ENCODE measurements at places on chromosomes 2 and 18.

DNA sequence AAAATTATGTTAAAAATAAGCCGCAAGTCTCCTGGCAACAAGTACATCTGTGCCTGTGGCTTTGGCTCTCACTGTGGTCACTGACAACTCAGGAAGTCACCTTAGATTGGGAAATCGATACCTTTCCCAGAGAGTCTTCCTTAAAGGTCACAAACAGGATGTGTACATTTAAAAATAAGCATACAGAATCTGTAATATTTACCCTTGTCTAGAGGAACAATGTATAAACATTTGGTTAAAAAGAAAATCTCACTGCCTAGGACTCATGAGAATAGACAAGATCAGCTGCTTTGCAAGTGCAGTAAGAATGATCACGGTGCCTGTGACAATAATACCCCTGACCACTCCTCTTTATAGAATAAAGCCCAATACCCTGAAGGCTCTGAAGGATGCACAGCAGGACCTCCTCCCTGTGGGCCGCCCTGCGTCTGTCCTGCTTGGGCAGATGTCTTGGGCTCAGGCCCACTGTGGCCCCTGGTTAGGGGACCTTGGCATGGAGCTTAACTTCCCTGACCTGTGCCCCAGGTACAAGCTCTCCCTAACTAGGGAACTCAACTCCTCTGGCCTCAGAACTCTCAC is 98.0 kb upstream of the MGAT4A start:
- DNase-seq: no peak

GRCh38 chr2:237199082-237199481 is 113.4 kb downstream of the COPS8 start:
- DNase-seq: no peak

GRCh38 chr2:190891889-190892288 is 11.3 kb downstream of the GLS start:
- no peak for DNase-seq

- DNase-seq: no peak
Observed at GRCh38 chr2:71934595-71935261, 212.9 kb downstream of the CYP26B1 start.

- DNase-seq: no peak
Observed at GRCh38 chr2:105674401-105674800, 70.3 kb upstream of the NCK2 start.

DNA sequence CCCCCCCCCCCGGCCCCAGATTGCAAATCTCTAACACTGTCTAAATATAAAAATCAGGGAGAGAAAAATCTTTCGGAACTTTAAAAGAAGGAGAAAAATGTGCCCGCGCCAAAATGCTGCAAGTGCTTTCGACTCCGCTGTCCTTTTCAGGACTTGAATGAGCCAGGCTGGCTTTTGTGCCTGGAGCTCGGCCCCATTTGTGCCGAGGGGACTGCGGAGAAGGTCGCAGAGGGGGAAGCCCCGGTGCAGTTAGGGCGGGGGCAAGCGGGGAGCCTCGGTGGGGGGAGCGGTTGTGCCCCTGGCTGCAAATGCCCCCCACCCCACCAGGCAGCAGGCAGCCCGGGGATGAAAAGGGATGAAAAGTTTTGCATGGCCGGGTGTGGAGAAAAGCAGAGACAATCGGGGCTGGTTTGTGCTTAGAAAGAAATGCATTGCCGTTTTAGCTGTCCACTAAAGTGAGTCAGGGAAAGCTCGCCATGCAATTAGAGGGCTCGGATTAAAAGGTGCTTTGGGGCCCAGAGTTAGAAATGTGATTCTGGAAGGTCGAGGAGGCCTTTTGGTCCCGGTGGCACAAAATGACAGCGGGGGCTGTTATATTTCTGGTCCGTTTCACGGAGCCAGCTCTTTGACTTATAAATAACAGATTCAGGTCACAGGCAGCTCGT is 1.6 kb downstream of the INHBB start:
- DNase-seq: no peak

GRCh38 chr18:13998571-13998970 is 83.2 kb upstream of the MC2R start:
- no peak for DNase-seq

GRCh38 chr2:116250376-116250775 is 1564.1 kb upstream of the DDX18 start:
- DNase-seq: no peak

DNA sequence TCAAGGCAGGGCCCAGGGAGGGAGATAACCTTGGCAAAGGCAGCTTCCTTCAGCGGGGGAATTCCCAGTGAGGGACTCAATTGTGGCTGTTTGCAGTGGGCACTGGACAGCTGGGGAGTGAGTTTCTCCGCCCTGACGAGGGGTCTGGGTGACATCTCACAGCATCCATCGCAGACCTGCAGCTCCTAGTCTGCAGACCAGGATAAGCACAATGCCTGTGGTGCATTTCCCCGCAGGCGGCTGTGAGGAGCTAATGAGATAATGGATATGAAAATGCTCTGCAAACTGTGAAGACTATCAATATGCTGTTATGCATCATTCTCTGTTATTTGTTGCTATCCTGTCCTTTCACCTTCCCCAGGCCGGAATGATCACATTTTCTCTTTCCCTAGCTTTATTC is 30.0 kb upstream of the CYP1B1 start:
- DNase-seq: no peak
